Spinal cord (tissue), 10 donors: ENCODE measurements at places on chromosomes 6 and 20. TPM values are rescaled to one million over a fixed set of nuclear protein-coding genes. Genes with fewer than 3 reads are reported as not detected.

SMIM8 gene
- total RNA-seq = 16.8 TPM

PAX1 gene
- total RNA-seq = 0.20 TPM

C6orf15 gene
- not detected for total RNA-seq

HDGFL1 gene
- not detected for total RNA-seq

TRERF1 gene
- total RNA-seq = 4.8 TPM

VIP gene
- total RNA-seq = 0.99 TPM

PKHD1 gene
- 0.10 TPM for total RNA-seq

EZR gene
- 114 TPM for total RNA-seq

GRCh38 chr20:50645253-50646068 is 45.9 kb downstream of the RIPOR3 start:
- H3K36me3 ChIP-seq = no peaks in the 10 kb centered on the region
- DNase-seq = no peak
- H3K27me3 ChIP-seq = no peaks in the 10 kb centered on the region
- H3K4me3 ChIP-seq = no peak overlapping the region
- H3K4me1 ChIP-seq = peaks cover 15% of the 10 kb centered on the region

DNA sequence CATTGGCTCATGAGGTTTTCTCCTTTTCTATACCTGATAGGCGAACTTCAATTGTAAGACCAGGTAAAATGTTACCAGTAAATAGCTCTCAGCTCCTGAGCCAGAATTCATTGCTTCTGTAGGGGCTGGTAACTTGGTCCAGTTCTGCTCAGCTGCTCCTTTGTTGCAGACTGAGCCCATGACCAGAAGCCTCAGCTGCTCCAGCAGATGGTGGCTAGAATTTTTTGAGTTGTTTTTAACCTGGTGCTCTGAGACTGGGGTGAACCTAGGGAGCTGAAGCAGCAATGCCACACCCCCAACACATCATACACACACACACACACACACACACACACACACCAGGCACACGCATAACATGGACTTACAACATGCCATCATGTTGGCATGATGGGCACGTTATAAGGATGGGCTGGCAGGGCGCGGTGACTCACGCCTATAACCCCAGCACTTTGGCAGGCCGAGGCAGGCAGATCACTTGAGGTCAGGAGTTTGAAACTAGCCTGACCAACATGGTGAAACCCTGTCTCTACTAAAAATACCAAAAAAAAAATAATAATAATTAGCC is 103.1 kb downstream of the QRSL1 start:
- DNase-seq = no peak
- H3K27me3 ChIP-seq = no peaks in the 10 kb centered on the region
- H3K36me3 ChIP-seq = no peaks in the 10 kb centered on the region
- H3K4me1 ChIP-seq = peaks cover 3% of the 10 kb centered on the region
- H3K27ac ChIP-seq = no peak overlapping the region

DNA sequence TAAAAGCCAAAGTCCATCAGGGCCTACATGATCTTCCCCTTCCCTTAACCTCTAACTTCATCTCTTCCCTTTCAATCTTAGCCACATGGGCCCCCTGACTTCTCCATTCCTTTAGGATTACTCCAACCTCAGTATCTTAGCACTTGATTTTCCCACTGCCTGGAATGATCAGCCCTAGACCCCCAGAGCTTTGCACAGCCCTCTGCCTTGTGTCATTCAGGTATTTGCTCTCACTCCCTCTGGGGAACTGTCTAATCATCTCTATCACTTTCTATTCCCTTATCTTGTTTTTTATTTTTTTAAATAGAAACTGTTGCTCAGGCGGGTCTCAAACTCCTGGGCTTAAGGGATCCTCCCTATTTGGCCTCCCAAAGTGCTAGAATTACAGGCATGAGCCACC is 13.3 kb upstream of the ZNFX1 start:
- no peak overlapping the region for H3K4me3 ChIP-seq
- H3K36me3 ChIP-seq = peaks cover 48% of the 10 kb centered on the region
- H3K4me1 ChIP-seq = no peaks in the 10 kb centered on the region
- DNase-seq = no peak

- peak; percentile 48 for DNase-seq
- H3K4me1 ChIP-seq = peaks cover 3% of the 10 kb centered on the region
- no peaks in the 10 kb centered on the region for H3K36me3 ChIP-seq
- H3K27ac ChIP-seq = peak overlapping the region; percentile 27
- H3K27me3 ChIP-seq = no peaks in the 10 kb centered on the region
Measured at GRCh38 chr20:54434196-54434595, 41.2 kb upstream of the DOK5 start.

GRCh38 chr20:37392441-37393195 is 46.7 kb downstream of the SRC start:
- DNase-seq = no peak
- H3K36me3 ChIP-seq = peaks cover 90% of the 10 kb centered on the region
- no peaks in the 10 kb centered on the region for H3K27me3 ChIP-seq
- no peak overlapping the region for H3K4me3 ChIP-seq
- H3K27ac ChIP-seq = no peak overlapping the region
- peaks cover 54% of the 10 kb centered on the region for H3K4me1 ChIP-seq

DNA sequence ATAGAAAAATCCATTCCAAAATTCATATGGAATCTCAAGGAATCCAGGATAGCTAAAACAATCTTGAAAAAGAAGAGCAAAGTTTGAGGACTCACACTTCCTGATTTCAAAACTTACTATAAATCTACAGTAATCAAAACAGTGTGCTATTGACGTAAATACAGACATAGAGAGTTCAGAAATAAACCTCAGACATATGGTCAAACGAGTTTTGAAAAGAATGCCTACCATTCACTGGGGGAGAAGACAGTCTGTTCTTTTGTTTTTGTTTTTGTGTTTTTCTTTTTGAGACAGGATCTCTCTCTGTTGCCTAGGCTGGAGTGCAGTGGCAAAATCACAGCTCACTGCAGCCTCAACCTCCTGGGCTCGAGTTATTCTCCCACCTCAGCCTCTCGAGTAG is 25.3 kb upstream of the PROKR2 start:
- no peaks in the 10 kb centered on the region for H3K4me1 ChIP-seq
- DNase-seq = no peak
- H3K27ac ChIP-seq = no peak overlapping the region
- H3K36me3 ChIP-seq = no peaks in the 10 kb centered on the region

GRCh38 chr20:37869334-37869861 is 33.5 kb upstream of the VSTM2L start:
- no peak overlapping the region for H3K27ac ChIP-seq
- DNase-seq = no peak
- peaks cover 21% of the 10 kb centered on the region for H3K4me1 ChIP-seq
- H3K36me3 ChIP-seq = peaks cover 49% of the 10 kb centered on the region
- no peak overlapping the region for H3K4me3 ChIP-seq

DNA sequence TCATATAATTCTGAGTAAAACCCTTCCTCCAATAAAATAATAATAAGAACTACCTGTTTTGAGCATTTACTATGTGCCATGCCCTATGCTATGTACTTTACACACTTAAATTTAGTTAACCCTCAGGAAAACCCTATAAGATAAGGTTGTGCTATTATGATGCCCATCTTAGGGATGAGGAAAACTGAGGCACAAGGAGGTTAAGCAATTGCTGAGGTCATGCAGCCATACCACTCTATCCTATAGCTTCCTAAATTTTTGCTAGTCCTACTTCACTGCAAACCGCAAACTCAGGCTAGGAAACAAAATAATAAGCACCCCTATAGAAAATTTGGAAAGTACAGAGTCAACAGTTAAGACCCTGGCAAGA is 38.9 kb upstream of the GFOD1 start:
- H3K4me3 ChIP-seq = no peak overlapping the region
- no peak overlapping the region for H3K27ac ChIP-seq
- no peaks in the 10 kb centered on the region for H3K27me3 ChIP-seq

DNA sequence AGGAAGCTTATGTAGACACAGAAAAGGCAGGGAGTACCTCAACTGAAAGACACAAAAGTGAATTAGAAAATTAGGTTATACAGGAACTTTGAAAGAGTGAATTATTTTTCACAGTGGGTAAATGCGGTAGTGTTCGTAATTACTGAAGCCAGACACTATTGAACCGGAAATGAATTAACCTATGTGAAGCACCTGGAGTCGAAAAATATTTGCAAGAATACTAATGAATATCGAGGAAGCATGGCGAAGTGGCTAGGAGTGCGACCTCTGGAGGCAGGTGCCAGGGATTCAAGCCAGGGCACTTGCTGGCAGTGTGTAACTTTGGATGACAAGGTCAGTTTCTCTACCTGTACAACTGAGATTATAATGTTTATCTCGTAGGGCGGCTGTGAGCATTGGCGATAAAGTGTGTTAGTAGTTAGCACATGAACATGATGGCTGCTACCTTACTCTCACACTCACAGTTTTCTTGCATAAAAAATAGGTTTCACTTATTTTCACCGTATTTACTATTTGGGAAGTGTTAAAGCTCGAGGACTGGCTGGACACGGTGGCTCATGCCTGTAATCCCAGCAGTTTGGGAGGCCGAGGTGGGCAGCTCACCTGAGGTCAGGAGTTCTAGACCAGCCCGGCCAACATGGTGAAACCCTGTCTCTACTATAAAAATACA is 567 bp upstream of the SLC18B1 start:
- H3K36me3 ChIP-seq = no peaks in the 10 kb centered on the region
- peak overlapping the region; percentile 79 for H3K4me3 ChIP-seq
- H3K4me1 ChIP-seq = peaks cover 4% of the 10 kb centered on the region
- DNase-seq = peak; percentile 79

DNA sequence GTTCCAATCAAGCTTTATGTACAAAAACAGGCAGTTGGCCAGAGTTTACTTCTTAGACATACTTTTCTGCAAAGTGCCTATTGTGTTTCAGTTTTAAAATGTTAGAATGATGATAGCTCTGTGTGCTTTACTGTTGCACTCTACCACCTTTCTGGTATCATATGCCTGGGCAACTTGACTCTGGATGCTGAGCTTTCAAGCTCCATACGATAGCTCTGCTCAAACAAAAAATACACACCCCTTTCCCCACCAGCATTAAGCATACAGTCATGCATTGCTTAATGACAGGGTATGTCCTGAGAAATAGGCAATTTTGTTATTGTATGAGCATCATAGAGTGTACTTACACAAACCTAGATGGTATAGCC is 123.1 kb downstream of the RCAN2 start:
- DNase-seq = no peak
- H3K36me3 ChIP-seq = no peaks in the 10 kb centered on the region
- H3K4me3 ChIP-seq = no peak overlapping the region
- H3K27me3 ChIP-seq = no peaks in the 10 kb centered on the region
- no peak overlapping the region for H3K27ac ChIP-seq
- H3K4me1 ChIP-seq = no peaks in the 10 kb centered on the region

DNA sequence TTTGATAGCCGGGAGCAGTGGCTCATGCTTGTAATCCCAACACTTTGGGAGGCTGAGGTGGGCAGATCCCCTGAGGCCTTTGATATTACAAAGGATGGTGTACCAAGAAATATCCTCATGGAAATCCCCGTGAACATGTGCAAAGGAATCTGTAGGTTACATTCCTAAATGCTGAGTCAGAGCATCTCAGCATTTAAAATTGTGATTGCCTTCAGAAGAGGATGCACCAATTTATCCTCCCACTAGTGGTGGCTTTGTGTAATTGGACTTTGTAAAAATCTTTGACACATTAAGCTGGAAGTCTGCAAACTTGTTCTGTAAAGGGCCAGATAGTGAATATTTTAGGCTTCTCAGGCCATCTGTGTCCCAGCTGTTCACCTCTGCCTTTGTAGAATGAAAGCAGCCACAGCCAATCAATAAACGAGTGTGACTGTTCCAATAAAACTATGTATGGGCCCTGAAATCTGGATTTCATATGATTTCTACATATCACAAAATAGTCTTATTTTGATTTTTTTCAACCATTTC is 11.8 kb downstream of the TMEM14B start:
- no peak for DNase-seq
- H3K4me1 ChIP-seq = no peaks in the 10 kb centered on the region
- peaks cover 17% of the 10 kb centered on the region for H3K36me3 ChIP-seq
- H3K27me3 ChIP-seq = no peaks in the 10 kb centered on the region
- H3K4me3 ChIP-seq = no peak overlapping the region
- no peak overlapping the region for H3K27ac ChIP-seq

DNA sequence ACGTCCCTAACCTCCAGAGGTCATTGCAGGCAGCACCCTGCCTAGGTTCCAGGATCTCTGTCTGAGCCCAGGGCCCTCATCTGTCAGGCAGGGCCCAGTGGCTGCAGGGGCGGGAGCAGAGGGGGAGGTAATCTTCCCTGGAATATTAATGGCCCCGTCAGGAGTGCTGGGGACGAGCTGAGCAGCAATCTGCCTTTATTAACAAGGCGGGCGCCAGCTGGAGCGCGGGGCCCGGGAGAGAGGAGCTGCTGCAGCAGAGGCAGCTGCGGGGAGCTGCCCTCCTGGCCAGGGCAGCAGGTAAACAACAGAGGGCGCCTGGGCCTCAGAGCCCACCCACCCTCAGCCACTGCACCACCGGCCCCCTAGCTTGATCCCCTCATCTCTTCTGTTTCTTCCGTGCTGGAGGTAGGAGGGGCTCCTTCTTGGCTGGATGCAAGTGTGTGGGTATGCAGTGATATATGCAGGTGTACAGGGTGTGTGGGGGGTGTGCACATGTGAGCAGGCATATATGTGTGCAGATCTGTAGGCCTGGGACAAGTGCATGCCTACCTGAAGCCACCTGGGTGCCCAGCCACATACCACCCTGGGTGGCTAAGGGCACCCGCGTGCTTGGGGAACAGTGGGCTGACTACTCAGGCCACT is 131.8 kb upstream of the MLN start:
- peaks cover 14% of the 10 kb centered on the region for H3K4me1 ChIP-seq
- no peak overlapping the region for H3K27ac ChIP-seq
- peak; percentile 20 for DNase-seq
- H3K27me3 ChIP-seq = peaks cover 2% of the 10 kb centered on the region
- H3K36me3 ChIP-seq = no peaks in the 10 kb centered on the region

- H3K27ac ChIP-seq = no peak overlapping the region
- no peaks in the 10 kb centered on the region for H3K4me1 ChIP-seq
- no peaks in the 10 kb centered on the region for H3K36me3 ChIP-seq
- no peak for DNase-seq
- H3K4me3 ChIP-seq = no peak overlapping the region
Measured at GRCh38 chr20:6282642-6283041, 159.8 kb upstream of the FERMT1 start.

DNA sequence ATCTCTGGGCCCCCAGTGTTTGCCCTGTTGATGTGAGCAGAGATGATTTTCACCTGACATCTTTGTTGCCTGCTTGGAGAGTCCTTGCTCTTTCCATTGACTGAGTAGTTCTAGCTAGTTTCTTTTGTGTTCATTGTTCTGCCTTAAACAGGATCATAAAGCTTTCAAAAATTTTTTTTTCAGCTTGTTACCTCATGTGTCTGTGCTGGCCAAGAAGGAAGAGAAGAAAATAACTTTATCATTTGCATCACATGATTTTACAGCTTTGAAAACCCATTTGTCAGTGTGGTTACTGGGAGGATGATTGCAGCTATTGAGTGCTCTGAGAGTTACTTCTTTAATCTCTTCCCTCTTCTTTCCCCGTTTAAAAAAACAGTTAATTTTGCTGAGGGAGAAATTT is 16.0 kb downstream of the FOXO3 start:
- H3K36me3 ChIP-seq = no peaks in the 10 kb centered on the region
- H3K27ac ChIP-seq = no peak overlapping the region
- no peaks in the 10 kb centered on the region for H3K4me1 ChIP-seq
- H3K4me3 ChIP-seq = no peak overlapping the region
